ENCODE measurements at places on chromosomes 1 and 21. TPM values are rescaled to one million over a fixed set of nuclear protein-coding genes. Genes with fewer than 3 reads are reported as not detected.

Gene LCE1B
- total RNA-seq, result not detected

Gene FLG
- not detected for total RNA-seq

Gene CHI3L1
- 1.8 TPM for total RNA-seq

Gene CFHR2
- total RNA-seq, result not detected

Gene FAM72C
- total RNA-seq, result not detected

Gene CCDC181
- total RNA-seq, result 0.27 TPM

Gene NUF2
- 1.0 TPM for total RNA-seq

Gene SNX7
- 43.5 TPM for total RNA-seq
